ENCODE measurements at places on chromosomes 7 and 10.

GRCh38 chr10:74111799-74112198 lies 38.8 kb downstream of the AP3M1 start:
- DNase-seq: no peak

DNA sequence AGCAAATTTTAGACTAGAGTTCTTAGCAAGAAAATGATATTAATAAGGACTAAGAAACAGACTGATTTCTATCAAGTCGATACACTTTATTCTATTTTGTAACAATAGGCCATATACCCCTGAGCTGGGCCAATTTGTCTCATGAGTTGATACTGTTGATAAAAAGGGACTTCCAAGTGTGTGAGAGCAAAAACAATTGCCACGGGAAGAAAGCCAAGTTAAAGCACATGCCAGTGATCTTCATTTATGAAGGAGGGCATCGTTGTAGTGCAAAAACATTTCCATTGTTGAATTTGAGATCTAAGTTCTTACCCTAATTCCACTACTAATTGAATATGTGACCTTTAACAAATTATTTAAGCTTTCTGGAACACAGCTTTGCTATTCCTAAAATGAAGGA lies 119.9 kb downstream of the CNOT4 start:
- DNase-seq: no peak

DNA sequence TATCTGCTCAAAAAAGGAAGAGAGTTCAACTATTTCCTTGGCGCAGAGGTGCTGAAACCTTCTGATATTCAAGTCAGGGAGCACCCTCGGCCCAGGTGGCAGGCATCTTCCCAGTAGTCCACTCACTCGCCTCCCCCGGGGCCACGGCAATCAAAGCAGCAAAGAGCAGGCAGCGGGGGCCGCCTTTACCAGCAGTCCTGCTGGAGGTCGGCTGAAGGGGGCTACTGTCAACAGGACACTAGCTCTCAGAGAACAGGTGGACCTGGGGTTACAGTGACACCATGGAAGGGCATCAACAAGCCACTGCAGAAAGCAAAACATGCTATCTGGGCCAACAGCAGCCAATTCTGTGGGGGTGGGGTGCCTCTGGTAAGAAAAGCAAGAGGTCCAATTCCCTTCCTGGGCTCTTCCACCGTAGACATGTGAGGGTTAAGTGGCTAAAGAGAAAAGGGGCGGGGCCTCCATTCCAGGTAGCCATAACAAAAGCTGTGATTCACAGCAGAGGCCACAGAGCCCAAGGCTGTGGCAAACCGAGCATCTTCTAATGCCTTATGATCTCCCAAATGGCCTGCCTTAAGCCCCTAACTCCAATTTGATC lies 9.4 kb downstream of the FZD9 start:
- DNase-seq: no peak

- DNase-seq: no peak
These were observed 20.3 kb upstream of the GNAT3 start for GRCh38 chr7:80532153-80532552.

DNA sequence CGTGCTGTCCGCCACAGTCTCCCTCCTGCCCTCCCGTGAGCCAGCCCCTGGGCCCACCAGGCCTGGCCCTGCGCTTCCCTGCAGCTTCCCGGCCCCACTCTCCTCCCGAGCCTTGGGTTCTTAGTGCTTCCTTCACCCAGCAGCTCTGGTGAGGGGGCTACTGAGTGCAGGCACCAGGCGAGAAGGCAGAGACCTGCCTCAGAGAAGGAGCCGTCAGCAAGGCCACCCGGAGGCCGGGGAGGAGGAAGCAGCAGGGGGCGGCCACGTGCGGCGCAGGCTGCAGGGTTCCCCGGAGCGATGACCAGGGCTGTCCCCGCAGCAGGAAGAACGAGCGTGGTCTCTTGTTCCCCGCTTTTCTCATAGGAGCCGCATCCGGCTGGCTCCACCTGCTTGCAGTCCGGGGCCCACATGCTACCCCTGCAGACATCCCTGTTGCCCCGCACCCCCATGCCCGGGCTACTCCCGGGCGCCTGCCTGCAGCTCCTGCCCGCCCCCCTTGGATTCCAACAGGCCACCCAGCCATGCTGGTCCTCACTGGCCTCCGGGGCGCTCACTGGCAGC lies 20.5 kb downstream of the YKT6 start:
- DNase-seq: no peak

- no peak for DNase-seq
These were observed 645.0 kb downstream of the SORCS1 start for GRCh38 chr10:106519376-106520030.

DNA sequence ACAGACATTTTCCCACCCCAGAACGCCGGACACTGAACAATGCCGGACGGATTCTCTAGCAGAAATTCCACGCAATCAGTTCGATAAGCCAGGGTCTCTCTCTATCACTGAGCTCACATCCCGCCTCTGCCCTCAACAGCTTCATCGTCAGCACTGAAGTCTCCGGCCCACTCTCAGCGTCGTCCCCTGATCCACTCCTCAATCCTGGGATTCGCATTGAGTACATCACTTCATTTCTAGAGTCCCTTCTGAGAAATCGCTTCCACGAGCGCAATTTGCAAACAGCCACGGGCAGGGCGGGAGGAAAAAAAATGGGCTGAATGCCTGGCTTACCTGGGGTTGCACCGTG lies 365 bp downstream of the YME1L1 start:
- DNase-seq: no peak

- DNase-seq: no peak
These were observed 56.1 kb downstream of the AUTS2 start for GRCh38 chr7:69654381-69654780.

DNA sequence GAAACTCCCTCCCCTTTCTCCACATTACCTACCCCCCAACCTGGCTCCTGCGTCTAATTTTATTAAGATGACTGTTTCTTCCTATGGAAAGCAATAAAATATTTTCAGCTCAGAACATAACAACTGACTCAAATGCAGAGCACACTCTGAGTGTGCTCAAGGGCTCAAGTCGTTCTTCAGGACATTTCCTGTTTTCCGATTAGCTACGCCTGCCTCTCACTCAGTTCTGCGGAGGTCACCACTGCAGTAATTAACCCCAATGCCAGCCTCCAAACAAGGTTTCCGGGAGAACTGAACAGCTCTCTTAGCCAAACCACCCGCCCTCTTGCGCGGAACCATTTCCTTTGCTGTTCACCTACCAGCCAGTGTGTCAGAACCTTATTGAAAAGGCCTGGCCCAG lies 19.3 kb downstream of the MYOF start:
- no peak for DNase-seq

DNA sequence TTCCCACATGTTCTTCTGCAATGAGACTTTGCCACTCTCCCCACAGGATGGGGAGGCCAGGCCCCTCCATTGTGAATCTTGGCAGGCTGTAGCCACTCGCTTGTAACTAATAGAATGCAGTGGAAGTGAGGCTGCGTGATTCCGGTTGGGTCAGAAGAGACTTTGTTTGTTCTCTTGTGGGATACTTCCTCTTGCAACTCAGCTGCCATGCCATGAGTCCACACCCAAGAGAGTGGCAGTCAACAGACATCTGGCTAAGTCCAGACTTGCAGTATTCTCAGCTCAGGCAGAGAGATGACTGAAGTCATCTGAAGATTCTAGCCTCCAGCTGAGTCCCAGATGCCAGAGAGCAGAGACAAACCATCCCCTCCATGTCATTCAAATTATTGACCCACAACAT lies 153.4 kb upstream of the GDF10 start:
- no peak for DNase-seq

DNA sequence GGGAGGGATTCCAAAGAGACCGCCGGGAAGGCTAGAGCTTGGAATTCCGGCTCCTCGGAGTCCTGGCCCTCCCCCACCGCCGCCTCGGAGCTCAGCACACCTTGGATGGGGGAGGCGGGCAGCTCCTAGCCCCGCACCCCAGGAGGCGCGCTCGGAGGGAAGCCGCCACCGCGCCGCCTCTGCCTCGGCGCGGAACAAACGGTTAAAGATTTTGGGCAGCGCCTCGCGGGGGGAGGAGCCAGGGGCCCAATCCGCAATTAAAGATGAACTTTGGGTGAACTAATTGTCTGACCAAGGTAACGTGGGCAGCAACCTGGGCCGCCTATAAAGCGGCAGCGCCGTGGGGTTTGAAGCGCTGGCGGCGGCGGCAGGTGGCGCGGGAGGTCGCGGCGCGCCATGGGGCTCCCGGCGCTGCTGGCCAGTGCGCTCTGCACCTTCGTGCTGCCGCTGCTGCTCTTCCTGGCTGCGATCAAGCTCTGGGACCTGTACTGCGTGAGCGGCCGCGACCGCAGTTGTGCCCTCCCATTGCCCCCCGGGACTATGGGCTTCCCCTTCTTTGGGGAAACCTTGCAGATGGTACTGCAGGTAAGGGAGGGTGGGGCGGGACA lies at the start of gene CYP26A1:
Gene CYP26A1, plus strand, starts transcription at position 355 of the 608 bp plus-strand sequence. Its CDS starts 42 bp downstream, at position 397.
- no peak for DNase-seq

- peak; percentile 35 for DNase-seq
These were observed 86.3 kb downstream of the RNF216 start for GRCh38 chr7:5694912-5695726.

GRCh38 chr10:24128066-24128730 lies 80.7 kb upstream of the KIAA1217 start:
- no peak for DNase-seq

GRCh38 chr10:13054844-13055243 lies 45.1 kb upstream of the OPTN start:
- no peak for DNase-seq

- DNase-seq: no peak
These were observed 87.5 kb upstream of the GATA3 start for GRCh38 chr10:7967035-7967434.

DNA sequence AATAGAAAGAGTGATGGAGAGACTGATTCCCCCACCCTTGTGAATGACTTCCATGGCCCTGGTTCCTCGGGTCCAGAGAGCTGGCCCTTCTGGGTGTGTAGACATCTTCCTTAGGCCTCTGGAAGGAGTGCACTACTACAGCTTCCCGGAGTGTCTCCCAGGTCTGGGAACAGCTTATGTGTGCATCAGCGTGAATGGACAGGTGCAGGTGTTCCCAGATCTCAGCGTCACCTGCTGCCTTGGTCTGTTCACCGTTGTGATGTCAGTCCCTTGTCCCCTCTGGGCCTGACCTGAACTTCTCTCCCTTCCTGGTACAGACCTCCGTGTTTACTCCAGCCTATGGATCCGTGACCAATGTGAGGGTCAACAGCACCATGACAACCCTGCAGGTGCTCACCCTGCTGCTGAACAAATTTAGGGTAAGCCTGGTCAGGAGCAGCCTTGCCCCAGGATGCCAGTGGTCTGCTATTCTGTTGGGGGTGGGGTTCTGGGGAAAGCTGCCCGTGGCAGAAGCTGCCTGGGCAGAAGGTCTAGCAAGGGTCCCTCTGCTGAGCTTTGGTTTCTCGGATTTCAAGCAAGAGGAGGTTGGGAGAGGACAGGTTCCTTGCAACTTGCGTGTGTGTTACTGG lies 10.5 kb upstream of the DEPP1 start:
- DNase-seq: no peak

DNA sequence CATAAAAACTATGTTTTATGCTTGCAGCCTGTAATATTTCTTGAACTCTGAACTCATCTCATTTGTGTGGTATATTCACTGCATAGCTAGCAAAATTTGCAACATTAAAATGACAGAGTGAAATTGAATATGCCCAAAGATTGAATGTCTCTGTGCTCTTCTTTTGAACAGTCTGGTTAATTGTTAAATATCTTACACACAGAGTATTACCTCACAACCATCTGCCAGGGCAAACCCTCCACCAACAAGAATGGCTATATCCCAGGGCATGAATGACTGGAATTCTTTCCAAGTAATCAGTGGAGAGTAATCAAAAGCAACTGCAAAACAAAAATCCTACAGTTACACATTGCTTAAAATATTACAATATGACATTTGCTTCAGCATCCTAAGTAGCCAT lies 76.9 kb downstream of the SLC13A1 start:
- DNase-seq: no peak

DNA sequence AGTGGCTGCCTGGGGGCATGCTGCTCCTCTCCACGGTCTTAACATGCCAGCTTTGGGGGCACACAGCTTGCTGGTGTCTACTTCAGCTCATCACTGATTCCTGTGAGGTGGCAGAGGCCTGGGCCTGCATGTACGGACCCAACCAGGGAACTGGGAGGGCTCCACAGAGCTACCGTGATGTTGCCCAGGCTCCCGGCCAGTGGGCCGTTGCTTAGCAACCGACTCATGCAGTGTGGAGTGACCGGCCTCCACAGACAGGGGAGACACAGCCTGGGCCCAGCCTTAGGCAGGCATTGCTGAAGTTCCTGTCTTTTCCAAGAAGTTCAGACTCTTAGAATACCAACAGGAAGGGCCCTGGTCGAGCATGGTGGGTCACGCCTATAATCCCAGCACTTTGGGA lies 25.8 kb upstream of the SH2B2 start:
- no peak for DNase-seq

- no peak for DNase-seq
These were observed 44.1 kb downstream of the ZNF33B start for GRCh38 chr10:42594246-42594650.

DNA sequence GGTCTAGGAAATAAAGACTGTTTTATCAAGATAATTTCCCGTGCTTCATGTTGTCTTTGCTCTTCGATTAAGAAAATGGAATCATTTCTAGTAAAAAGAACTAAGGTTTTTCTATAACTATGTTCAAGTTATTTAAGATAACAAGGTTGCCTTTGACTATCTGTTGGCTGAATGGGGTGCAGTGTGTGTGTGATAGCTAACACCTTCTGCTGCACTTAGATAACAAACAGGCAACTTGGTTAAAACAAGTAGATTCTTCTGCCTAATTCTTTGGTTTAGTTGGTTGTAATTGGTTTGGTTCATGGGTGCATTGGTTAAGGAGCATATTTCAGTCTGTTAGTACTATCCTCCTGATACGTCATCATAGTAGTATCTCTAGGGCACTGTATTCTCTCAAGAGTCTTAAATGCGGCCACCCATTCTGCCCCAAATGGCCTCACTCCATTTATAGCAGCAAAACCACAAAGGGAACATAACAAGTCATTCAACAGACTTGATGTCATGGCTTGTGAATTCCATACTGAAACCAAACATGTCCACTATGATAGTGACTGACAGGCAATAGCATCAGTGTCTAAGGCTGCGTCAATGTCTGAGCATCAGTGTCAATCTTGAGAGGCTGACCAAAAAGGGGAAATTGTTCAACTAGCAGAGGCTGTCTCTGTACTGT lies 55.7 kb downstream of the CCDC3 start:
- no peak for DNase-seq

GRCh38 chr7:98872328-98872924 lies 2.6 kb upstream of the TMEM130 start:
- no peak for DNase-seq

GRCh38 chr7:73685311-73685710 lies 1.9 kb downstream of the BUD23 start:
- no peak for DNase-seq

DNA sequence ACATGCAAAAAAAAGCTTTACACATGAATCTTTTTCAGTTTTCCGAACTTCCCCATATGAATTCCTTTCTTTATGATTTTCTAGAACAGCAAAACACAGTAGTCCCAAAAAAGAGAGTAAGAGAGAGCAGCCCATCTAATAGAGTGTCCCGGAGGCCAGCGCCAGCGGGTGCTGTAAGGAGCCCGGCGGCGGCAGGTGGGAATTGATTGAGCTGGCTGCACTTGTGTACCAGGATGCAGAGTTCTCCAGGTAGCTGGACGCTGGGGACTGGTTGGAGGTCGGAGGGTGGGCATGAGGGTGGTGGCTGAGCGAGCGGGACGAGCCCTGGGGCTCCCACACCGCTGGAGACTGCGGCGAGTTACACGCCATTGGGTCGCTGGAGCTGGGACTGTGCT lies 4.0 kb downstream of the DLX5 start:
- no peak for DNase-seq
